Stimulated activated CD4-positive, alpha-beta T cell treated with anti-CD3 and anti-CD28 coated beads, Interleukin-1b, Interleukin-23, amount 100 ng/mL, for 4 hours (primary cell): ENCODE measurements at places on chromosomes 13 and 19.

DNA sequence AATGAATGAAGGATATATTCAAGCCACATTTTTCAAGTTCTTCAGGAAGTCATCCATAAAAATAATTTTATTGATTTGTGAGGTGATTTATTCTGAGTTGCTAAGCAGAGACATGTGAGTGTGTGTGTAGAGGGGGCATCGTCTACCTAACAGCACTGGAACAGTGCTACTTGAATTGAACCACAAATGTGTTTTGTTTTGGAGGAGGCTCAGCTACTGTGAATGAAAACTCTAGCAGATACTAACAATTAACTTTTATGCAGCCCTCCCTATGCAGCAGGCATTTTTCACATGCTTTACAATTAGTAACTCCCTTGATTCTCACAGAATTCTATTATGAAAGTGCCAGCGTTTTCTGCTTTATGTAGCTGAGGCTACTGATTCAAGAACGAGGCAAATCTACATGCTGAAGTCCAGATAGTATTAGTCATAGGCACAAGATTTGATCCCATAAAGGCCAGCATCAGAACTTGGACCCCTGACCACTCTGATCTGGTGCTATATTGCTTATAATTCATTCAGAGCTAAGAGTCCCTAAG lies 103.7 kb downstream of the MYO16 start:
- DNase-seq = no peak

DNA sequence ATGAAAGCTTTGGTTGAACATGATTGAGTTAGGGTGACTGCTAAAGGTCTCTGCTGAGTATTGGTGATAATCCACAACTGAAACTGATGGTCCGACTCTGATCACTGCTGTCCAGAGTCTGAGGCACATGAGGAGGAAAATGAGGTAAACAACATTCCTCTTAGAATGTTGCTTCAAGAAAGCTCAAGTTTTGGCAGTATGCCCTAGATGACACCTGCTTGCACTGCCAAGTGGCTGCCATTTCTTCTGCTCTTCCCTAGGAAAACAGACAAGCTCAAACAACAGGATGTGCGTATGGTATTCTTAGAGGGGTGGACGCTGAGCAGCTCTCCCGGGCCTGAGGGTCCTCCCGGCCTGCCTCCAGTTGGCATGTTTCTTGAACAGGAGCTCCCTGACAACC lies 15.2 kb upstream of the MTIF3 start:
- no peak for DNase-seq

GRCh38 chr19:1248786-1249297 lies 459 bp downstream of the MIDN start:
- peak; percentile 75 for DNase-seq

DNA sequence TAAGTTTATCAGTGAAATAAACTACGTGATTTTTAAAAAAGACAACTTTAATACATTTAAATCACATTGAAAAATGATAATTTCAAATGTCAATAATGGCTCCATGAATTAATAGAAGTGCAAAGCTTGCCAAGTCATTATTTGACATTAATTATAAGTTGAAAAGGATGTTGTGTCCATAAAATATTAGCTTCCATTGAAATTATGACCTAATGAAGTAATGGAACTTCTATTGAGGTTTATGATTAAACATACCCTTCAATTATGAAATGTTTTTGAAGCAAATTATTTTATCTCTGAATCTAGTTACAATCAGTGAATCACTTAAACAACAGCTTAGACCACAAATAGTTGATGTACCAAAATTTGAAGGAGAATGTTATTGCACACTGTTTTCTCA lies 144.2 kb downstream of the SLITRK6 start:
- DNase-seq = no peak

- peak; percentile 23 for DNase-seq
Measured at GRCh38 chr13:112943309-112944125, 25.5 kb upstream of the MCF2L start.

DNA sequence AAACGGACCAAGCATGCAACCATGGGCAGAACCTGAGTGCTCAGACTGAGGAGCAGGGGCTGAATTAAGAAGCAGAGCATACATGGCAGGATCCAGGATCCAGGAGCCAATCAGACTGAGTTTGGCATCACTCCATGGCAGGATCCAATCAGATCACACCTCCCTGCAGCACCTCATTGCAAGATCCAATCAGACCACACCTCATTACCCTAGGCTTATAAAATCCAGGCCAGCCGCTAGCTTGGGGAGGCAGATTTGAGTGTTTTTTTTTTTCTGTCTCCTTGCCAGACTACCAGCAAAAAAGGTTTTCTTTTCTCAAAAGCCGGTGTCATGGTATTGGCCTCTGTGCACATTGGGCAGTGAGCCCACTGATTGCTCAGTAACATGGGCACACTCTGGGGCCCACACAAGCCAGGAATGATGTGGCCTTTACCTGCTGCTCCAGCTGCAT lies 127.9 kb upstream of the GJB6 start:
- no peak for DNase-seq

DNA sequence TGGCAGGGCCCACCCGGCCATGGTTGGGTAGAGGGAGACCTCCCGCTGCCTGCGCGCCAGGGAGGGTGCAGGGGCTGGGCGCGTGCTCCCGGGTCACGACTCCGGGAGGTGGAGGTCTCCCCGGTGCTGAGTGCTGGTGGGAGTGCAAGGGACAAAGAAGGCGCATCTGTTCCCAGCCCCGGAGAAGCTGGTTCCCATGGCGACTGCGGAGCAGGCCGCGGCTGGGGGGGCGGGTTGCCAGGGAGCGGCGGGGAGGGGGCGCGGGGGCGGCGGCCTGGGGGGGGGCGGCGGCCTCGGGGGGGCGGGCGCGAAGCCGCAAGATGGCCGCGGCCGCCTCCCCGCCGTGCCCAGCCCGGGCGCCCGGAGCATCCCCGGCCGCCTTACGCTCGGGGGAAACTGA lies 1.2 kb downstream of the CBARP start:
- DNase-seq = no peak

GRCh38 chr19:11435057-11435832 lies at the start of the genes ODAD3 and PRKCSH:
ODAD3 (minus strand) TSS chr19:11435121; CDS start chr19:11435016, 105 bp downstream.
PRKCSH (plus strand) TSS chr19:11435635; CDS start chr19:11436118, 483 bp downstream.
- peak; percentile 94 for DNase-seq

DNA sequence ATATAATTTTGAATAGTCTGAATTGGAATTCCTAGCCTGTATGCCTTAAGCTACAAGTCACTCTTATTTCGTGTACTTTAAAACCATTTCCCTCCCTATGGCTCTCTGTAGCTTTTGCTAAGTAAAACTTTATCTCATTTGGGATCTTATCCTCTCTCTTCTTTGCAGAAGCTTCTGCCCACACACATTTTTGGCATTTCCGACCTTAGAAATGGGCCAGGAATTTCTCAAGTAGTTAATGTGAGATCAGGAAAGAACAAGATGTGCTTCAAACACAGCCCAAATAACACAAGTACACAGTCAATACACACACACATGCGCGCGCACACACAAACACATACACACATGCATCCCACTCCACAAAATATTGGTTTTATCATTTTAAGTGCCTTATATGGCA lies 931.0 kb upstream of the MIR17HG start:
- DNase-seq = no peak

DNA sequence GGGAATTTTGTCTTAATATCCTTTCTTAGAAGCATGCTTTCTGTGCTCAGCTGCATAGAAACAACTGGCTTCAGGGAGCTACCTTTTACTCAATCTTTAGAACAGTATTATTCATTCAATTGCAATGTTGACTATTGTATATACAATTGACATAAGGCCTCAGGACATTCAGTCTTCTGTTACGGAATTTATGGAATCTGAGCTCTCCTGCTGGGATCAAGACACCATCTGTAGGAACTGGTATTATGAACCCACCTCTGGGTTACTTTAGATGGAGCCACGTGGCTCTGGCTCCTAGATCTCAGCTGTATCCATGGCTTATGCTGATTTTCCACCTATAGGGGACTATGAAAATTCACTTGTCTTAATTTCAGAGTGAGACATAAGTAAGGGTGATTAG lies 716.2 kb upstream of the GPC6 start:
- DNase-seq = no peak

DNA sequence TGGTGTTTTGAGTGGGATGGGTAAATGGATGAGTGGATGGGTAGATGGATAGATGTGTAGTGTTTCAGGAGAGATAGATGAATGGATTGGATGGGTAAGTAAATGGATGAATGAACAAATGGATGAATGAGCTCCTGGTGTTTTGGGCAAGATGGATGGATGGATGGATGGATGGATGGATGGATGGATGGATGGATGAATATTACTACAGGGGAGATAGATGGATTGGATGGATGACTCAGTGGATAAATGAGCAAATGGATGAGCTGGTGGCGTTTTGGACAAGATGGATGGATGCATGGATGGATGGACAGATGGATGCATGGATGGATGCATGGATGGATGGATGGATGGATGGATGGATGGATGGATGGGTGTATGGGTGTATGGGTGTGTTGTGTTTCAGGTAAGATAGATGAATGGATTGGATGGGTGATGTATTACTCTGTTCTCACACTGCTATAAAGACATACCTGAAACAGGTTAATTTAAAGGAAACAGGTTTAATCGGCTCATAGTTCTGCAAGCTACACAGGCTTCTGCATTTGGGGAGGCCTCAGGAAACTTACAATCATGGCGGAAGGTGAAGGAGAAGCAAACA lies 12.3 kb downstream of the ZSWIM4 start:
- no peak for DNase-seq

- no peak for DNase-seq
Measured at GRCh38 chr19:10603873-10604459, 16.9 kb upstream of the AP1M2 start.

DNA sequence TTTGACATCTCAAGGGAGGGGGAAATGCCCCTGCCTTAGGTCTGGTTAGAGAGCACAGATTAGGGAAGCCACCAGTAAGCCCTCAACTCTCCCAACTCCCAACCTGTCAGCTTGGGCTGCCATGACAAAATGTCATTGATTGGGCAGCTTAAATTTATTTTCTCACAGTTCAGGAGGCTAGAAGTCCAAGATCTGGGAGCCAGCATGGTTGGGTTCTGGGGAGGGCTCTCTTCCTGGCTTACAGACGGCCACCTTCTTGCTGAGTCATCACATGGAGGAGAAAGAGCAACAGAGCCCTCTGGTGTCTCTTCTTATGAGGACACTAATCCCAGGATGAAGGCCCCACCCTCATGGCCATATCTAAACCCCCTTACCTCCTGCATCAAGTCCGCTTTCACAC lies 24.2 kb downstream of the C19orf12 start:
- DNase-seq = no peak

- no peak for DNase-seq
Measured at GRCh38 chr13:25674371-25674770, 302.6 kb downstream of the ATP8A2 start.

DNA sequence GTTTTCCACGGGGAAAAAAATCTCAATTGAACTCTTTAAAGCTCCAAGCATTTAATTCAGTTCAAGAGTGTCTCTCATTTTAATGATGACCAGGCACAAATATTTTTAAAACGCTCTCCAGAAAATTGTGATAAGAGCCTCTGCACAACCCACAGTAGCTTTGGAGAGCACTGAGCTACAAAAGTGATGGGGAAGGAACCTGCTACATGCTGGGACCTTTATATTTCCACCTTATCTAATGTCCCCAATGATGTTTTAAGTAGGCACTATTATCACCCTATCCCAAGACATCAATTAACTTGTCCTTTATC lies 14.1 kb upstream of the CEACAM6 start:
- DNase-seq = no peak

DNA sequence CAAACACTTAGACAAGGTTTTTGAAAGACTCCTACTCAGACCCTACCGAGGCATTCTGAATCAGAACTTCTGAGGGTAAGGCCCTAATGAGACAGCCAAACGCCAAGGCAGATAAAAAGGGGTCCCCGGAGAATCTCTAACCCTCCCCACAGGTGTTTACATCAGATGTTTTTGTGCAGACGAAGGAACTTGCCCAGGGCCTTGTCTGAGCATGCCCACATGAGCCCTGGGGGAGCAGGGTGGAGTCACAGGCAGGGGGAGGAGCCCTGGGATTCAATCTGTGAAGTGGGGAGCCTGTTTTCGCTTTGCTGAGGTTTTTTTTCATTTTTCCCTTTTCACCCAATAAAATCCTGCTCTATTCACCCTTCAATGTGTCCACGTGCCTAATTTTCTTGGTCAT lies 61.6 kb upstream of the MED4 start:
- peak; percentile 55 for DNase-seq

GRCh38 chr13:98310485-98311199 lies 133.6 kb upstream of the RNF113B start:
- no peak for DNase-seq
